ENCODE measurements at places on chromosomes 1 and 21.

DNA sequence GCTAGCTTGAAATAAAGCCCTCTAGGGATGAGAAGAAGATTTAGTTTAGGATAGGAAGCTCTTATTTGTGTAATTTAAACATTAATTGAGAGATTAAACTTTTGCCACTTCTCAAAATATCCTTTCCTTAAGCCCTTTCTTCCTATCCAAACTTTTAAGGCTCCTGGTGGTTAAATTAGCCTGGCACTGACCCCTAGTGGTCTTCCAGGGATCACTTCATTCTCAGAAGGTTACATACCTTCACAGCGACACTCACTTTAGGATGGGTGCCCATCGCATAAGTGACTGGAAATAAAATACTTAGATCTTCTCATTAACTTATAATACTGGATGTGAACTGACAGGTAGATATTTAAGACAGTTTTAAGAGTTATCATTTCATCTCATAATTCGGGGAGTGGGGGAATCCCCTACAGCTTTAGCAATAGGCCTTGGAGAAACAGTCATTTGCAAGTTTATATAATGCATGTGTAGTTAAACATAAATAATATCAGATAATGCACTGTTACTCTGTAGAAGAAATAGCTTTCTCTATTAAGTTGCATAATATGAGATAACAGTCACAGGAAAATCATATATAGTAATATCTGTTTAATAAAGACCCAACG is 7.4 kb downstream of the LHX9 start:
- DNase-seq: no peak

GRCh38 chr1:173860065-173860464 is 7.7 kb downstream of the GAS5 start:
- no peak for DNase-seq

DNA sequence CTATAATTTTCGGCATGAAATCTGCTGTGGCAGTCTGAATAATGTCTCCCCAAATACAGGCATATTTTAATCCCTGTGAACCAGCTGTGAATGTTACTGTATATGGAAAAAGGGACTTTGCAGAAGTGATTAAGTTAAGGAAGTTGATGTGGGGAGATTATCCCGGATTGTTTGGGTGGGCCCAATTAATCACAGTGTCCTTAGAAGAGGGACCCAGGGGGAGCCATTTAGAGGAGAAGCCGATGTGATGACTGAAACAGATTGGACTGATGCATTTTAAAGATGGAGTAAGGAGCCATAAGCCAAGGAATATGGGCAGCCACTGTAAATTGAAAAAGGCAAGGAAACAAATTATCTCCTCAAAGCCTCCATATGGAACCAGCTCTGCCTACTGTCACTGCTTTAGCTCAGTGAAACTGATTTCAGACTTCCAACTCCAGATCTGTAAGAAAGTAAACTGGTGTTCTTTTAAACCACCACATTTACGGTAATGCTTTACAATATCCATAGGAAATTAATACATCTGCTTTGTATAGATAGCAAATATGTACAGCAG is 61.1 kb upstream of the GPR88 start:
- no peak for DNase-seq

DNA sequence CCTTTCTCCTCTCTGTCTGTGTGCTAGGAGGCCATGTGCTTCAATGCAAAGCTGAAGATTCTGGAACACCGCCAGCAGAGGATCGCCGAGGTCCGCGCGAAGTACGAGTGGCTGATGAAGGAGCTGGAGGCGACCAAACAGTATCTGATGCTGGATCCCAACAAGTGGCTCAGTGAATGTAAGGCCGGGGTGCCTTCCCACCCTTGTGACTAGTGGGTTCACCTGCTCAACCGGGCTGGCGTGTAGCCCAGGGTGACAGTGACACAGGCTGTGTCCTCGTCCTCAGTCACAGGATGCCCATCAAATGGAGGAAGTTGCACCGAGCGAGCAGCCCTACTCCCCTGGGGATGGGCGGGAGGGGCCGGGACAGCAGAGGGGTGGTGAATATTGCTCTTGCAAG is 544.1 kb downstream of the KIF26B start:
- DNase-seq: no peak

GRCh38 chr1:57741521-57741920 is 317.7 kb upstream of the DAB1 start:
- no peak for DNase-seq

Measured in activated T-helper 1 cell treated with Interleukin-2 at 50 U/mL for 16 hours (primary cell).